ENCODE measurements at places on chromosomes 13 and 19. TPM values are rescaled to one million over a fixed set of nuclear protein-coding genes. Genes with fewer than 3 reads are reported as not detected.

DNA sequence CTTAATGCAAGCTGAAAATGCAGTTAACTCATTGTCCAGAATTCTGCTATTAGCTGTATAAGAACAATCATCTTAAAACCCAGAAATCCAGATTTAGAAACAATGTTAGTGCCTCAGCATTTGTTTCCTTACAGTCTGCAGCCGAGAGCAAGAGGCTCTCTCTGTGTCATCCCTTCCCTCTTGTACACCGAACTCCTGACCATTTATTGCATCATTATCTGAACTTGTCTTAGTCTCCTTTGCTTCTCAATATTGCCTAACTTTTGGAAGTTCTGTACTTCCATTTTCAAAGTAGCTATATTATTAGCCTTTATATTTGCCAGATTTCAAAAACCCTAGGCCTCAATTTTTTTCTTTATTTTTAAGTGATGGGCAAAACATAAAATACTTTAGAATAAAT lies 27.1 kb downstream of the RNASEH2B start:
- DNase-seq, result no peak

DNA sequence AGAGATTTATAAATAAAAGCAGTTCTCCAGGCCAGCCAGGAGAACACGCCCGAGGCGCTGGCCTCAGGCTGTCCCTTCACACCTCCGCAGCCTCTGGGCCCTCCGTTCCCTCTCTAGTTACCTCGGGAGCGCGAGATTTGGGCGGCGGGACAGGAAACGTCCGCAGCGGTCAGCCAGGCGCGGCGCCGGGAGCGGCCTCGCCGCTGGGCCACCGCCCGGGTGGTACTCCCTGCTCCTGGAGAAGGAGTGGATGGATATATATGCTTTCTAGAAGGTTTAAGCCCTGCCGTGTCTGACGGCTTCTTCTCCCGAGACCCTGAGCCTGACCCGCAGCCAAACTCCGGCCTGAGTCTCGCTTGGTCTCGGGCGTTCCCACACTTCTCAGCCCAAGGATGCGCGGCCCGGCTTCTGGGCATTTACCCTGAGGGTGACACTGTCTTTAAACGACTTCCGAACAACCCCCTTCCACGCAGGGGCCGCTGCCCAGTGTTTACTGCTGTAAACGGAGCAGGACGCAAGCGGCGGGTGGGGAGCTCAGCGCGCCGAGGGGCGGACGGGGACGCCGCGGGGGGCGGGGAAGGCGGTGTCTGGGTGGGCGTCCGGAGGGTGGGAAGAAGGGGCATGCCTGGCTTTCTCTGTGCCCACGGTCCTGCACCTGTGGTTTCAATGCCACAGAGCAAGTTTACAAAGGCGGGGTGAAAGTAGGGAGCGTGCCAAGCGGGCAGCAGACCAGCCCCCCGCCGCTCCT lies 2.0 kb upstream of the ZIC2 start:
- DNase-seq, result peak; percentile 19

DNA sequence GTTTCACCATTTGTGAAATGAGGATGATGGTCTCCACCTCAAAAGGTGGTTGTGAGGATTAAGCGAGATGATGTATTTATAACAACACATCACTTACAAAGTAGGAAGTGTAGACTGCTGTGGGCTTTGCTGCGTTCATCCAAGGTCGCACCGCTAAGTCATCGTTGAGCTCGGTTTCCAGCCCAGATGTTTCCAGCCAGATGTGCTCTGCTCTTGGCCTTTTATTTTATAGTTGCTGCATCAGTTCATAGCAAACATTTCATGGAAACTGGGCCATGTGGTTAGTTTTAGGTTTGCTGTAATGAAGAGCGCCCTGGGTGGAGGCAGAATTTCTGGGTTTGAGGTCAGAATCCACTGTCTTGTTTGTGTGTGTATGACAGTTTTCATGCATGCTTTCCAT lies 76.5 kb upstream of the RNF113B start:
- no peak for DNase-seq

- no peak for DNase-seq
Measured at GRCh38 chr19:8192221-8192820, 16.8 kb upstream of the CERS4 start.

DNA sequence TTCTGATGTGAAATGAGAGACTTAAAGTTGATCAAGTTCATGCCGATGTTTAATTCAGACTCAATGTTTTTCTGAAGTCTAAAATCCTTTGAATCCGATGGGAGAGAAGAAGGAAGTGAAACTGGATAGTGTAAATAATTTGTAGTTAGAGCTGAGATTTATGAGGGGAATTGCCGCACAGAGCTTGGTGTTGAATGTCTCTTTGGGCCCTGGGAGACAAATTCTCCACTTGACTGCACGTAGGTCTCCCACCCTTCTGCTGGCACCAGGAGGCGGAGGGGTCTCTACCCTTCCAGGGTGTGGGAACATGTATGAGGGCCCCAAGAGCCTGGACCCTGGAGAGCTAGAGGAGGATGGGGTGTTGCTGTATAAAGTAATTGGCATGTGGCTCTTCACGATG lies 140.8 kb upstream of the SERP2 start:
- DNase-seq, result no peak

DNA sequence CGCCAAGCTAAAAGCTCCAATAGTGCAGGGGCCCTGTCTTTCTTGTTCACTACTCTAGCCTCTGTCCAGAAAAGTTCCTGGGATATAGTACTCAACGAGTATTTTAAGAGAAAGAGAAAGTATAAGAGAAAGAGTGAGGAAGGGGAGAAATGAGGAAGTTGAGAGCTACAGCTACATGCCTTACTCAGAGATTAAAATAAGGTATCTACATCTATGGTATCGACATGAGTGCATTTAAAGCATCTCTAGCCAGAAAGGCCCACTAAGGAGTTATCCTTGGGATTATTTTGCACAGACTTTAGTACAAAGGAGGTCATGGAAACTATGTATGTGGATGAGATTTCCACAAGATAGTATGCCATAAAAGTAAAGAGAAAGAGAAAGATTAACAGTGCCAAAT lies 28.5 kb downstream of the MYCBP2 start:
- no peak for DNase-seq

GRCh38 chr13:111278258-111278657 lies 42.2 kb upstream of the TEX29 start:
- DNase-seq, result no peak

GRCh38 chr19:50553134-50553703 lies 15.0 kb downstream of the LRRC4B start:
- no peak for DNase-seq

DNA sequence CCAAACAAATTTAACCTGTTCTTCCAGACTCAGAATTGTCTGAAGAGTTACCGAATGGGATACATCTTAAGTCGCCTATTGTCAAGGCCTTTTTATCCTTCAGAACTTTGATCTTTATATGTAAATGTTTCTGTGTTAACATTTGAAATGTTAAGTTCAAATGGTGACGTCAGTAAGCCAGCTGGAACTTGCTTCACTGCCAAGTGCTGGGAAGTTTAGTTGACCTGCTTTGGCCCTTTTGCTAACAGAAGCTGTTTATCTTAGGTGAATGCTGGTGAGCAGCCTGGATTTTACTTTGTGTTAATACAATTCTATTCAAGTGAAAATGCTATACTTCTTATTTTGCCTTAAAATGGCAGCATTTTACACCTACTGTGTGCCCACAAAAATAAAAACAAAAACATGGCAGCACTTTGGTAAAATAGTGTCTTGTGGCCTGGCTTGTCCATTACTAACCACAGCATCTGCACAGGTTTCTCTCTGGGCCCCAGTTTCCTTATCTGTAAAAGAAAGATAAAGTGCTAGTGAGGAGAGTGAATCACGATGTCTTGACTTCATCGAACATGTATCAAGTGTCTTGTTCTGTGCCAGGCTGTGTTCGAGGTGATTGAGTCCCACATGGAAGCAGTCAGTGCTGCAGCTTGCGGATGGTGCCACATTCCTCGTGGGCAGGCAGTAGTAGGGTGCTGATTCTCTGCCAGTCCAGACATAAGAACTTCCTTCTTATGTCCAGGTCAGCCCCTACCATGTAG lies 2.2 kb downstream of the NAXD start:
- no peak for DNase-seq

GRCh38 chr13:85367887-85368286 lies 431.3 kb downstream of the SLITRK6 start:
- DNase-seq, result no peak

- DNase-seq, result no peak
Measured at GRCh38 chr13:102700088-102701031, 5.5 kb upstream of the METTL21C start.

- no peak for DNase-seq
Measured at GRCh38 chr13:88074794-88075510, 403.8 kb downstream of the SLITRK5 start.

GRCh38 chr13:27020415-27020814 lies 151.2 kb downstream of the USP12 start:
- no peak for DNase-seq

GRCh38 chr19:31231237-31231636 lies 118.0 kb downstream of the TSHZ3 start:
- DNase-seq, result no peak

GRCh38 chr13:98143157-98143553 lies 261 bp downstream of the FARP1 start:
- no peak for DNase-seq

- DNase-seq, result no peak
Measured at GRCh38 chr13:96415831-96416385, 326.0 kb downstream of the HS6ST3 start.

DNA sequence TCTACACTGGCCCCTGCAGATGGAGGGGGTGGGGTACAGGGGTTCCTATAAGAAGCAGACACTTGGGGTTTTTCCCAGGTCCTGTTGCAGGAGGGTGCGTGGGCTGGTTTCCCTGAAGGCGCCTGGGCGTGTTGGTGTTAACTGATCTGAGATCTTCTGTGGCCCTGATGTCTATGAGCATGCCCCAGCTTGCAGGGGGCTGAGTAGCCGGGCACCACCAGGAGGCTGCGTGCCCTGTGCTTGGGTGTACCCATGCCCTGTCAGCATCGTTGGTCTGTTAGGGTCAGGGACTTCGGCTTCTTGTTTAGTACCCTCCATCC lies 45.3 kb downstream of the CAPN12 start:
- no peak for DNase-seq

DNA sequence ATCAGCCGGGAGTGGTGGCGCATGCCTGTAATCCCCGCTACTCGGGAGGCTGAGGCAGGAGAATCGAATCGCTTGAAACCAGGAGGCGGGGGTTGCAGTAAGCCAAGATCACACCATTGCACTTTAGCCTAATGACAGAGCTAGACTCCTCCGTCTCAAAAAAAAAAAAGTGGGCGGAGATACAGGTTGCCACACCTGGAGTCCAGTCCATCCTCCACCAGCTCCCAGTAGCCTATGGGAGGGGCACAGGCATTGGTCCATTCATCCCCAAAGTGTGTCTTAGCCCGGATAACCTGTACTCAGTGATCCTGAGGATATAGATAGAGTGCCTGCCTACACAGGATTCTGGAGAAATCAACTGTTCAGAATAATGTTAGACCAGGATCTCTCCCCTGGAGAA lies 3.4 kb upstream of the DOT1L start:
- DNase-seq, result no peak

DNA sequence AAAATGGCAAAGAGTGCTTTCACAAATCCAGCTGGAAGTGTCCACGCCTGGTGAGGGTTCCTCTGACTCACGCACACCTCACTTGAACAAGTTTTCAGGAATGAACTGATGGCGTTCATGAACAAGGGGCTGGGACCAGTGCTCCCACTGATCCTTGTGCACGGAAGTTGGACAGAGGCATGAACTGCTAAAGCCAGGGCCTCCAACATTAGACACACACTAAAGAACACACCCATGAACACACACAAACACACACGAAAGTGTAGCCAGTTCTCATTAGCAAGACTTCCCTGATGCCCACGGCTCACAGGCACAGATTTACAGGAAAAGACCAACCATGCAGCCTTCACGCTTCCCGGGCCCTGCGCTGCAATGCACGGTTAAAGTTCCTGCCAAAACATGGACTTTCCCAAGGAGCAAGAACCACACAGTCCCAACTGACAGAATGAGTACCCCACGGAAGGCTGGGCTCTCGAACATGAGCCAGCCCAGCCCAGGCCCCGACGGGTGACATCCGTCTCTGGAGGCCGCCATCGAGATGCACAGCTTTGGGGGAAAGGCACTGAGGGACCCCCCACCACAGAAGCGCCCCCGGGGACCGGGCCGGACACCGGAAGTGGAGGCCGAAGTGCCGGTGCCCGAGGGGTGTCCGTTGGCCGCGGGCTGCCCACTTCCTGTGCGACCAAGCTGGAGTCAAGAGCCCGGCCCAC lies 808 bp downstream of the DNMT1 start:
- DNase-seq, result peak; percentile 54

DNA sequence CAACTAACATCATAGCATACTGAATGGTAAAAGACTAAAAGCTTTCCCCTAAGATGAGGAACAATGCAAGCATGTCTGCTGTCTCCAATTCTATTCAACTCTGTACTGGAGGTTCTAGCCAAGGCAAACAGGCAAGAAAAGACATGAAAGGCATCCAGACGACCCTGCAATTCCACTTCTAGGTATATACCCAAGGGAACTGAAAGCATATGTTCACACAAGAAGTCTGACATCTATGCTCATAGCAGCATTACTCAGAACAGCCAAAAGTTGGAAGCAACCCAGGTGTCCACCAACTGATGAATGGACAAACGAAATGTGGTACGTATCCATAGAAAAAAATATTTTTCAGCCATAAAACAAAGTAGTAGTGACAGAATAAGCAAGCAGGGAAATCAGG lies 39.1 kb downstream of the PEPD start:
- no peak for DNase-seq

DNA sequence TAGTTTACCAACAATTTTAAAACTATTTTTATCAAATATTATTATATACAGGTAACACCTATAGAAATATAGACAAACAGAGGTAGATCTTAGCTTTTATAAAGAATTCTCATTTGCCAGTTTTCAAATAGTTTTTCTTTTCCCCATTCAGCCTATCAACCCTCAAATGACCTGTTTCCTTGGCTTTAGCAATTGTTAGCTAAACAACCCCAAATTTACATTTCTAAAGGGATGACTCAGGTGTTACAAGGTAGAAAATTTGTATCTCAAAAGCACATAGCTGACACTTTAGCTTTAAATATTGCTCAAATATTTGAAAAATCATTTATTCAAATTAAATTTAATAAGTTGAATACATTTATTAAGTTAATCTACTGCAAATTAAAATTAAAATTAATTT lies 1207.2 kb downstream of the SLITRK1 start:
- DNase-seq, result no peak

- no peak for DNase-seq
Measured at GRCh38 chr13:33723365-33723764, 94.6 kb upstream of the RFC3 start.

The DAND5 gene
- total RNA-seq, result 0.34 TPM

The LYL1 gene
- total RNA-seq, result 3.8 TPM

The SYDE1 gene
- 0.13 TPM for total RNA-seq

The TCF3 gene
- 130 TPM for total RNA-seq

The C19orf25 gene
- total RNA-seq, result 38.2 TPM

The RXFP2 gene
- not detected for total RNA-seq

The TMC4 gene
- 0.76 TPM for total RNA-seq

The SHISA2 gene
- 0.50 TPM for total RNA-seq

The THSD8 gene
- total RNA-seq, result 30.9 TPM

The FLT1 gene
- total RNA-seq, result 0.95 TPM

The FGF21 gene
- not detected for total RNA-seq

The MYADM gene
- 98.1 TPM for total RNA-seq

The MTUS2 gene
- not detected for total RNA-seq
